ENCODE measurements at places on chromosomes 4 and X.

GRCh38 chr4:147840838-147841738 lies 109.2 kb downstream of the ARHGAP10 start:
- no peak for DNase-seq

DNA sequence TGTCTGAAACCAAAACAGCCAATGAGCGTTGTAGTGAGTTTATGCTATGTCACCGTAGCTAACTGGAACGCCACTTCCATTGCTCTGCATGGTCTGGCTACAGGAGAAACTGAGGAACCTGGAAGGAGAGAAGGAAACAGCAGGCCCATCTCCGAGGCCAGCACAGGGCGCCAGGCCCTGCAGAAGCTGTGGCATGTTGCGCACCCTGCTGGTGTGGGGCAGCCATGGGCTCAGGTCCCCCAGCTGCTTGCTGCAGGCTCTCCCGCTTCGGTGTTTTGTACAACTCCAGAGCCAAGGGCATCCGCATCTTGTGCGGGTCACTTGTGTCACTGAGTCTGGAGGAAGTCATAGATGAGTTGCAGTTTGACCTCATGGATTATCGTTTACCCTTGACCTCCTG lies 89.2 kb downstream of the AFAP1 start:
- DNase-seq = no peak

DNA sequence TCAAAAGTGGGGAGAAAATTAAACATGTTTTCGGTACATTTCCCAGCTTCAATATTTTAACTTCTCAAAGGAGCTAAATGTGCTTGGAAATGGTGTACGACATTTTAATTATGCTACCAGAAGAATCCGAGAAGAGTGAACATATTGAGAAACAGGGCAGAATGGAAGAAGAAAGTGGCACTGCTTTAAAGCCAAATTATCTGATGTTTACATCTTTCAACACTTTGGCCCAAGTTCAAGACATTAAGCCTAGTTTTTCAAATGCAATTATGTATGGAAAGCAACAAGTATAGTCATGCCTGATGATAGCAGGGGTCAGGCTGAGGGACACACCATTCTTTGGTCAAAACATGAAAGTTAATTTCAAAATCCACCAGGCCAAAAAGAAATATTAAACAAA lies 577.9 kb upstream of the ZFP42 start:
- no peak for DNase-seq

- DNase-seq = no peak
These were observed 163.2 kb downstream of the APBB2 start for GRCh38 chr4:41050880-41051775.

DNA sequence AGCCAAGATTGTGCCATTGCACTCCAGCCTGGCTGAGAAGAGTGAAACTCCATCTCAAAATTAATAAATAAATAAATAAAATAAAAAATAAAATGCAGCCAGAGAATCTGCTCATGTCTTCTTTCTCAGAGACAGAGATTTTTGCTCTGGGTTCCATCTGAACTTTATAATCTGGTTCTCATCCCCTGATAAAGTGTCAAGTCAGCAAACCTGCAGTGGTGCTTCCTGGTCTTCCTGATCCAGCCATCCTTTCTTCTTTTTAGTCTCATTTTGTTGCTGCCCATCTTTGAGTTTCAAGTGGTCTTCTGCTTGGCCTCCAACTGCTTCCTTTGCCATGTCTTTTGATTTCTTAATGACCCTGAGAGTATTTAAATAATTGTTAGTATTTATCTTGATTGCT lies 24.1 kb downstream of the MAP7D3 start:
- DNase-seq = no peak

GRCh38 chrX:134619838-134620237 lies 38.4 kb downstream of the PLAC1 start:
- no peak for DNase-seq

DNA sequence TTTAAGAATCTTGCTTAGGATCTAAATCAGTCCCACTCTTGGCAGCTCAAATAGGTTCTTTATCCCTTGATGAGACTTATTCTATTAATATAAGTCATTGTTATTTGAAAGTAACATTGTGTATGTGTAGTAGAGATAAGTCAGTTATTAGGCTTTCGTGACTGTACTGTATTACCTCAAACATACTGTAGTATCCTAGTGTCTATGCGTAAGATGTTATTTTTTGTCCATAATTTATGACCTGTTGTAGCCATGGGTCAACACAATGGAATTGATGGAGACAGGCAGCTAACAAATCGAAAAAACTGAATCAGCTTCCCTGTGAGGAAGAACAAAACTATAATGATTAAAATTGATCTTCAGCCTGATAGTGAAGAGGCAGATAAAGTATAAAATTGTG lies 41.8 kb downstream of the CLCN3 start:
- no peak for DNase-seq

DNA sequence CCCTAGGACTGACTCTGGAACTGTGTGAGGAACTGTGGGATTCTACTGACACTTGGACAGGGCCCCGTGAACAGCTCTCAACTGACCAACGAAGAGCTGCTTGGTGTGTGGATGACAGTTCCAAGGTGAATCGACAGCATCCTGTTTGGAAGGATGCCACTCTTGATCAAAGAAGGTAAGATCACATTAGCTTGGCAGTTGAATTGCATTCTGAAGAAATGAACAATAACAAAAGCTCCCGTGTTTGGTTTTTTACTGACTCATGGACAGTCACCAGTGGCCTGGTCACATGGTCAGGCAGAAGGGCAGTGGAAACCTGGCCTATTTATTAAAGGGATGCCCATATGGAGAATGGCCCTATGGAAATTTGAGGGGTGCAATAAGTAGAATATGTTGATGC lies 33.1 kb upstream of the GPR34 start:
- no peak for DNase-seq

Data from activated effector memory CD4-positive, alpha-beta T cell treated with Interleukin-2 at 50 U/mL for 16 hours (primary cell).